ENCODE measurements at places on chromosomes 6 and 20. TPM values are rescaled to one million over a fixed set of nuclear protein-coding genes. Genes with fewer than 3 reads are reported as not detected.

Gene RAET1E
- total RNA-seq, result not detected

Gene MYH7B
- total RNA-seq, result not detected

Gene GPR63
- total RNA-seq, result not detected

Gene MDFI
- not detected for total RNA-seq

Gene HCRTR2
- not detected for total RNA-seq

Gene BPIFB2
- not detected for total RNA-seq

Gene DLL1
- total RNA-seq, result 0.26 TPM

Gene GID8
- 31.3 TPM for total RNA-seq

Gene C6orf15
- not detected for total RNA-seq

Gene ZBP1
- total RNA-seq, result 2.9 TPM

Gene ZNF311
- total RNA-seq, result not detected

Gene KCNG1
- total RNA-seq, result not detected

Gene TNFRSF6B
- total RNA-seq, result 2.5 TPM

Gene RCAN2
- total RNA-seq, result 4.7 TPM

Gene RNF8
- total RNA-seq, result 22.5 TPM

Gene GGT7
- not detected for total RNA-seq

Gene RAB44
- total RNA-seq, result not detected

Gene FAXC
- total RNA-seq, result not detected

Gene UBD
- not detected for total RNA-seq

Gene PKIB
- 0.32 TPM for total RNA-seq

Gene LZTS3
- 3.1 TPM for total RNA-seq

Gene BPIFB4
- not detected for total RNA-seq

Gene TP53INP2
- total RNA-seq, result 4.6 TPM

Measured in Karpas-422 (cell line).